Naive thymus-derived CD8-positive, alpha-beta T cell (primary cell): ENCODE measurements at places on chromosomes 12 and 14.

DNA sequence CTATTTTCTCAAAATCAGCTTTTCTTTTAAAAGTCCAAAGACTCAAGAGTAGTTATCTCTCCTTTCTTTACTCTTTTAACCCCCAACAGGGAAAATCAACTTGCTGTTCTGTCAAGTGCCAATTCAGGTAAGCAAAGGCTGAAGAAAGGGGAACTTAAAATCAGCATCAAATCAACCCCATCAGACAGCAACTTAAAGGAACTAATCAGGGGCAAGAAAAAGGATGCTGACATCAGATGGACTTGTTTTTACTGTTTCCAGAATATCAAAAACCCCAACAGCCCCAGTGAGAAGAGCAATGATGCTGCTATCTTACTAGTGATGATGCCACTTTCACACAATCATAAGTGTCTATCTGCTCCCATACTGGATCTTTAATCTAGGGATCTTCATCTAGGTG is 3.4 kb downstream of the BAZ2A start:
- no peak for DNase-seq

DNA sequence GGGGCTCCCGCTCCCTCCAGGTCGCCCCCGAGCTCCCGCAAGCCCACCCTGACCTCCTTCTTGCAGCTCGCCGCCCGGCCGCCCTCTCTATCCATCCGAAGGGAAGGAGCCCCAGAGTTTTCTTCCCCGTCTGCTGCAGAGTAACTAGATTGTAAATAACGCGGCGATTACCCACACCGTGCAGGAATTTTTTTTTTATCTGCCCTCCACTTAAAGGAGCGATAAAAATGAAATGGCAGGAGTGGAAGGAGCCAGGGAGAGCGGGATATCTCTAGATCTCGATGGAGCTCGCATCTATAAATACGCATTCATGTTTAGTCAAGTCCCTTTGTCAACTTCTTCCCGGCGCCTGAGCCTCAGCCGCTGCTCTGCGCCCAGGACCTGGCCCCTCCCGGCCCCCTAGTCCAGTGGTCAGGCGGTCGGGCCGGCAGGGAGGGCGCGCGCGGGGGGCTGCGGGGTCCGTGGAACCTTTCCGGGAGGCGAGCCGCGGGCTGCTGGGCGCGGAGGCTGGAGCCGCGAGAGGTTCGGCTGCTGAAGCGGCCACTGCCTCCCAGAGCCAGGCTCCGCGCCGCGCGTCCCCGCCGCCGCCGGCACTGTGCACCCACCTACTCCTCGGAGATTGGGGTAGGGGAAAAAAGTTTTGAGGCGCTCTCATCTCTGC is 386.0 kb downstream of the BCAT1 start:
- DNase-seq: no peak

DNA sequence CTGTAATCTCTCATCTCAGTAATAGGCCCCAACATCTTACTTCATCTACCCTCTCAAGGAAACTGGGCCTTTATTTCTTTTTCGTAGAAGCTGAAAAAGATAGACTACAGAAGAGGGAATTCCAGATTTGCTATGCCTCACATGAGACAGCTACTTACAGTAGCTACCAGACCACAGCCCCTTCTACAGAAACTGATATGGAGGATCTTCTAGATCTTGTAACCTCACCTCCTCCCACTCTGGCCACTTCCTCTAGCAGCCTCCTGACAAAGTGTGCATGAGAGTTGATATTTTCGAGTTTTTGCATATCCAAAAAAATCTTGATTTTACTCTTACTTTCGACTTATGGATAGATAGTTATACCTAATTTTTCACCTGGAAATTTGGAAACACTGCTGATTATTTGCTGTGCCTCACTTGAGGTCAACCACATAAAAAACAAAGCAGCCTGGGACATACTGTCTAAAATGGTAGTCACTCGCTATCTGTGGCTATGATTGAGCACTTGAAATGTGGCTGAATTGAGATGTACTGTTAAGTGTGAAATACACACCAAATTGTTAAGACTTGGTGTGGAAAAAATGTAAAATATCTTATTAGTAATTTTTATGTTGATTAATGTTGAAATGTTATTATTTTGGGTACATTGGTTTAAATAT is 86.3 kb upstream of the NID2 start:
- DNase-seq: no peak

DNA sequence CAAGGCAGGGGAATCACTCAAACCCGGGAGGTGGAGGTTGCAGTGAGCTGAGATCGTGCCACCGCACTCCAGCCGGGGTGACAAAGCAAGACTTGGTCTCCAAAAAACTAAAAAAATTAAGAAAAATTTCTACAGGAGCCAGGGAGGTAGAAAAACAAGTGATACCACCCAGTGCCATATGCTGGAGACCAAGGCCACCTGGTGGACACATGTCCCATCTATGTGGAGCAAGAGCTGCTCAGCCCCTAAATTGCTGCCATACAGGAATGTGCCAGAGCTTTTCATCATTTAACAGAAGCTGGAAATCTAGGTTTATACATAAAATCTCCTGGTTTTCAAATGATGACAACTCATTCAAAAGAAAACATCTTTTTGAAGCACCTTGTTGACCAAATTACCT is 61.4 kb upstream of the ELK3 start:
- DNase-seq: peak; percentile 13

GRCh38 chr12:1126091-1126490 is 135.1 kb downstream of the ERC1 start:
- no peak for DNase-seq

- DNase-seq: no peak
These were observed 831.1 kb downstream of the LRFN5 start for GRCh38 chr14:42437809-42438208.

DNA sequence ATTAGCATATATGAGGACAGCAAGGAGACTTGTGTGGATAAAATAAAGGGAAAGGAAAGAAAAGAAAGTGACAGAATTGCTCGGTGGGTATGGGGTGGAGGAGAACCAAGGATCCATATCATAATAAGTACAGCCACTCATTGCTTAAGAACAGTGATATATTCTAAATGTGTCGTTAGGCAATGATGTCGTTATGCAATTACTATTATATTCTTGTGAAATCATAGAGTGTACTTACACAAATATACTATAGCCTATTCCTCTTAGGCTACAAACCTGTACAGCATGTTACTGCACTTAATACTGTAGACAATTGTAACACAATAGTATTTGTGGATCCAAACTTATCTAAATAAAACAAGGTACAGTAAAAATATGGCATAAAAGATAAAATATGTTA is 271.1 kb downstream of the CCER1 start:
- DNase-seq: no peak

- peak; percentile 91 for DNase-seq
These were observed 340.1 kb downstream of the BCL11B start for GRCh38 chr14:98931911-98932310.

DNA sequence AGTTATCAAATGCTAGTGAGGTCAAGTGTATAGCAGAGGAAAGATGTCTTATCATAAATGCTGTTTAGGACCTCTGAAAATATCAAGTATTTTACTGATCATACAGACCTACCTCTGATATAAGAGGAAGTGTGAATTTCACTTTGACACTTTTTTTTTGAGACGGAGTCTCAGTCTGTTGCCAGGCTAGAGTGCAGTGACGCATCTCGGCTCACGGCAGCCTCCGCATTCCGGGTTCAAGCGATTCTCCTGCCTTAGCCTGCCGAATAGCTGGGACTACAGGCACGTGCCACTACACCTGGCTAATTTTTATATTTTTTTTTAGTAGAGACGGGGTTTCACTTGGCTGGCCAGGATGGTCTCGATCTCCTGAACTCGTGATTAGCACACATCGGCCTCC is 55.1 kb upstream of the PIK3C2G start:
- DNase-seq: no peak

GRCh38 chr12:131959641-131960589 is 10.2 kb downstream of the EP400 start:
- no peak for DNase-seq

- DNase-seq: no peak
These were observed 250.1 kb upstream of the PWP1 start for GRCh38 chr12:107435520-107435919.

DNA sequence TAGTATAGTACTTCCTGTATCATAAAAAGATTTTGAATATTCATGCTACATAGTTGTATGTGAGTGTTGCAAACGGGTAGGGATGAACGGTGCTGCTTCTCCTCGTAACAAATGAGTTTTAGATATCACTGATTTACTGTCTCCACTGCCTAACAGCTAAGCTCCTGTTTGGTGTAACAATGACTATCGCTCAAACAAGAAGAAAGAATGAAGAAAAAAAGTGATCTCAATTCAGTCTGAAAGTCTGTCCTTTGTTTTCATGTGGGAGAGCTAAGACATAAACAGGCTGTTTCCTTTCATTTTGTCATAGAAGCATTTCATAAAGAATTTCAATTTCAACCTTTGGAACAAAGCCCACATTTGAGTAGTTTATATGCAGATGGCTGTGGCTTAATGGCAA is 26.1 kb upstream of the RTRAF start:
- DNase-seq: no peak

GRCh38 chr12:122872815-122873361 is 23.0 kb downstream of the VPS37B start:
- DNase-seq: no peak

GRCh38 chr14:71783088-71783487 is 149.1 kb upstream of the RGS6 start:
- DNase-seq: no peak

GRCh38 chr14:76232800-76233199 is 81.1 kb downstream of the GPATCH2L start:
- no peak for DNase-seq

DNA sequence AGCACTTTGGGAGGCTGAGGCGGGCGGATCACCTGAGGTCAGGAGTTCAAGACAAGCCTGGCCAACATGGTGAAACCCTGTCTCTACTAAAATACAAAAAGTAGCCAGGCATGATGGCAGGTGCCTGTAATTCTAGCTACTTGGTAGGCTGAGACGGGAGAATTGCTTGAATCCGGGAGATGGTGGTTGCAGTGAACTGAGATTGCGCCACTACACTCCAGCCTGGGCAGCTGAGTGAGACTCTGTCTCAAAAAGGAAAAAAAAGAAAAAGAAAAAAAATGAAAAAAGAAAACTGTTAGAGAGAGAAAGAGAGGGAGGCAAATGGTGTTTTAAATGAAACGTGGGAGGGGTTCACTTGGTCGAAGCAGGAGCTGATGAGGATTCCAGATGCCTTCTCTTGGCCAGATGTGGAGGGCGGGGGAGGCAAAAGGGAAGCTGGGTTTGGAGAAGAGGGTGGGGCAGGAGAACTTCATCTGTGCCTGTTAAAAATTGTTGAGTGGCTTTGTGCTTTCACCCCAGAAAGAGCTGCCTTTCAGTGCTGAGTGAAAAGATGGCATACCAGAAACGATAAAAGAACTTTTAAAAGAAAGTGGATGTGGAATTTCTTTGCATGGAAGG is 1.1 kb downstream of the EMP1 start:
- DNase-seq: no peak

DNA sequence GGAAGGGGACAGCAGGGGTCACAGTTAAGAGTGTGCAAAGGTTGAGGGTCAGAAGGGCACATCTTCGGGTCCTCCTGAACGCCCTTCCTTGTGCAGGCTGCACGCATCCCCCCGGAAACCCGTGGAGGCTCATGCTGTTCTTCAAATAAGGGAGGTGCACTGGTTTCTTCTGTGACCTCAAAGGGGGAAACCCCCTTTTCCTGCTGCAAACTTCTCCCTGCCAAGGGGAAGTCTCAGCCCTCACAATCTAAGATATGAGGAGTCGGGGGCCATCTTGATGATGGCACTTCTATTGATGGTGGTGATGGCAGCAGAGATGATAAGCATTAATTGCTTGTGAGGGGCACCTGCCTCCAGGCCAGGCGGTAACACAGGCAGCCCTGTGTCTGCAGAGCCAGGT is 40.0 kb downstream of the ISCA2 start:
- no peak for DNase-seq

- DNase-seq: no peak
These were observed 62.5 kb downstream of the PAX9 start for GRCh38 chr14:36724162-36724561.

DNA sequence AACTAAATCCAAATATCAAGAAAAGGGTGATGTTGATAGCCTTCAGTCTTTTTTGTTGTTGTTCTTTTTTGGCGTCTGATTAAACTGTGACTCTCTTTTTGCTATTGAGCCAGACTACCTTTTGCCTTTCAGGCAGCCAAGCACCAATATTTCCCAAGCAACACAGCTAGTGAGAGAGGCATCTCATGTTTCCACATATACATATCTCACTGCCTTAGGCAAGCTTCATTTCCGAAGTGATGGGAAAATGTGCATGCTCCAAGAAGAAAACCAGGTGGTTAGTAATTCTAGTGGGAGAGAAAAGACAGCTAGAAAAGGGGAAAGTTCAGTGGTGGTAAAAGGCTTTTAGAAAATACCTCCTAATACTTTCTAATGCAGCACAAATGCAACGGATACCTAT is 277.7 kb downstream of the TMTC2 start:
- no peak for DNase-seq

GRCh38 chr14:49999826-50000379 is 107.0 kb downstream of the ARF6 start:
- no peak for DNase-seq

DNA sequence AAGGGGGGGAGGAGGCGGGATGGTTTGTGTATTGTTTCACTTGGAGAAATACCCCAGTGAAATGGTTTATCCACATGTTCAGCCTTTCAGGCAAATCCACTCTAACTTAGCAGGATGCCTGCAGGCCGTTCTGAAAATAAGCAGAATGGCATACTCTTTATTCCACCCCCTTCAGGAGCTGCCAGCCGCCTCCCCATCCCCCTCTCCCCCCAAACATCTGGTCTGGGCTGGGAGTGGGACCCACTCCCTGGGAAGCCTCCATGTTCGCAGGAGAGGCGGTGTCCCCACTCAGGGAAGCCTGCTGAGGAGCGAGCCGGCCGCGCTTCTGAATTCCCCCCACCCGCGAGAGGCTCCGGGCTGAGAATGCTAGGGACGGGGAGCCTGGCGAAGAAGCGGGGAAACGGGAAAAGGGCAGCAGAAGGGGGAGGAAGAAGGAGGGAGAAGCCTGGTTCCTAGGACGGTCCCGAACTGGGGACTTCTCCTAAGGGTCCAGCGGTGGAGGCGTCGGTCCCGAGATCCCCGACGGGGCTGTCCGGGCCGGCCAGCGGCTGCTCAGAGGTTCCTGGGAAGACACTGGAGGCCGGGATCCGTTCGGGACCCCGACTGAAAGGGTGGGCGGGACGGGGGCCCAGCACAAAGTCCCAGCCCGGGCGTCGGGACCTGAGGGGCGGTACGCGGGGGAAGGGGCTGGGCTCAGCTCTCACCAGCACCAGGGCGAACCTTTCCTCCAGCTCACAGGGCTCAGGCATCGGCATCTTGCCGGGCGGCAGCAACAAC is 666 bp downstream of the FMNL3 start:
- DNase-seq: no peak

GRCh38 chr12:15733136-15733535 is 56.1 kb downstream of the EPS8 start:
- DNase-seq: no peak

DNA sequence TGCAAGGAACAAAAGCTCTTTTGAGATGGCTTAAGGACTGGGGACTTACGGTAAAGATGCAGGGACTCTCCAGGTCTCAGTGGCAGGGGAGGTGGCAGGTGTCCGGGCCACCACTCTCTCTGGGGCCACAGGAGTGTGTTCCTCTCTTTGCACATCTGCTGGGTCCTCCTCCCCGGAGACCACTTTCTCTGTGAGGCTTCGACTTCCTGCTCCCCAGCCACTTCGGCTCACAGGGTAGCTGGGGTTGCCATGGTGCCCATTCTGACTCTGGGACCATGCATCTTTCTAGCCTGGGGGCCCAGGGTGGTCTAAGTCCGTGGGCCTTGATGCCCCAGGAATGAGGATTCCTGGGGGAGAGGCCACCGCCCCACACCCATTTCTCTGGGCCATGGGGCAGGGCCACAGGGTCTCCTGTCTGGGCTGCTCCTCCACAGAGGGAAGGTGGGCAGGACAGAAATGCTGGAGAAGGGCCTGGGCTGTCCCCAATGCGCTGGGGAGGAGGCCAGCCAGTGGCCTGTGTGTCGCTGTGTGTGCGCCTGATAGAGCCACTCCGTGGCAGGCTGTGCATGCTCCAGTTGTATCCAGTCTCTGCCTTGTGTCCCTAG is 38.5 kb downstream of the CCDC92 start:
- no peak for DNase-seq
